CD8-positive, alpha-beta memory T cell (primary cell): ENCODE measurements at places on chromosomes 16 and 17.

GRCh38 chr17:67440277-67441051 lies 63.4 kb downstream of the PITPNC1 start:
- no peak for DNase-seq

DNA sequence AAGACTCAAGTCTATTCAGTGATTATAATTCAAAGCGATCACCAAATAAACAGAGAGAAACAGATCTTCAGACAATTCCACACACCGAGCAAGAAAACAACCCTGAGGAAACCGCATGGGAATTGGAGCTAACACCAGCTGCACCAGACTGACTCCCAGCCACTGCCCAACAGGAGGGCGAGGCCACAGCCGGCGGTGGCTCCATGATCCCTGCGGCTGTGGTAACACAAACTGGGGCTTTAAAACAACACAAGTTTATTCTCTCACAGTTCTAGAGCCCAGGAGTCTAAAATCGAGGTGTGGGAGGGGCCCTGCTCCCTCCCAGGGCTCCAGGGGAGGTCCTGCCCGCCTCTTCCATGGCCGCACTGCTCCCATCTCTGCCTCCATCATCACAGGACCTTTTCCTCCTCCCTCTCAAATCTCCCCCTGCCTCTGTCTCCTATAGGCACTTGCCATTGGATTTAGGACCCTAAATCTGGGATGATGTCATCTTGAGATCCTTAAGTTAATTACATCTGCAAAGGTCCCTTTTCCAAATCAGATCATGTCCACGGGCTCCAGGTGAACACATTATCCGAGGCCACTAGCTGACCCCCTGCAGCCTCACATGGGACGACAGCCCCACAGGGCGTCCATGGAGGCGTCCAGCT lies 9.7 kb upstream of the HEXD start:
- DNase-seq: no peak

GRCh38 chr17:2566056-2566455 lies 27.4 kb upstream of the PAFAH1B1 start:
- no peak for DNase-seq

GRCh38 chr16:3690470-3690928 lies 26.8 kb downstream of the TRAP1 start:
- DNase-seq: peak; percentile 70

DNA sequence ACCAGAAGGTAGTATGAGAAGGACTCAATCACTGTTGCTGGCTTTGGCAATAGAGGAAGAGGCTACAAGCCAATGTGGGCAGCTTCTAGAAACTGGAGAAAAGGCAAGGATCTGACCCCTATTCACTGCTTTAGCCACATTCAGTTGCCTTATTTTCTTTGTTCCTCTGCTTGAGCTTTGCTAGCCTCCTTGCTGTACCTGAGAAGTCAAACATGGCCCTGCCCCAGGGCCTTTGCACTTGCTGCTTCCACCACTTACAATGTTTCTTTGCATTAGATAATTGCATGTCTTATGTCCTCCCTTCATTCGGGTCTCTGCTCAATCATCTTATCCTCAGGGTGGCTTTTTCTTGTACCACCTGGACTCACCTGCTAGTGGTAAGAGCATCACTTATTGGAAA lies 15.8 kb downstream of the HS3ST4 start:
- DNase-seq: no peak

DNA sequence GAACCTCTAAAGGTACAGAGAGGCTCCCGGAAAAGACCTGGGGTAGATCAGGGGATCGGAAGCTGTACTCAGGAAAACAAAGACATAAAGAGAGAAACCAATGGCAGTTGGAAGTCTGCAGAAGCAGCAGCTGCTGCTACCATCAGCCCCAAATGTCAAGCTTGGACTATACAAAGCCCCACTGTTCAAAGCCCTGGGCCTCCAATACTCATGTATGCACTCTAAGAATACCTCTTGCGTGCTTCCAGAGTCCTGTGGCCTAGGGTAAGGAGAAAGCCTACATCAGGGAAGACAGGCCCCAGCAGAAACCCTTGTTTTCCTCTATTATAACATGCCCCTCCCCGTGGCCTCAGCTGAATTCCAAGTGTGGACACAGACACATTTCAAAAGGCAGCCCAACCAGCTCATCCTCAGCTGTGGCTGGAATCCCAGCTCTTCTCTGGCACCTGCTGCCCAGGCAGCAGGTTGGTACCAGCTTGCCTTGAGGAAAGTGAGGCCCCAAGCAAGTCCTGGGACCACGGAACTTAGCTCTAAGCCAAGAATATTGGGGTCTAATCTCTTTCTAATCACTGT lies 19.3 kb upstream of the MTMR4 start:
- DNase-seq: no peak

DNA sequence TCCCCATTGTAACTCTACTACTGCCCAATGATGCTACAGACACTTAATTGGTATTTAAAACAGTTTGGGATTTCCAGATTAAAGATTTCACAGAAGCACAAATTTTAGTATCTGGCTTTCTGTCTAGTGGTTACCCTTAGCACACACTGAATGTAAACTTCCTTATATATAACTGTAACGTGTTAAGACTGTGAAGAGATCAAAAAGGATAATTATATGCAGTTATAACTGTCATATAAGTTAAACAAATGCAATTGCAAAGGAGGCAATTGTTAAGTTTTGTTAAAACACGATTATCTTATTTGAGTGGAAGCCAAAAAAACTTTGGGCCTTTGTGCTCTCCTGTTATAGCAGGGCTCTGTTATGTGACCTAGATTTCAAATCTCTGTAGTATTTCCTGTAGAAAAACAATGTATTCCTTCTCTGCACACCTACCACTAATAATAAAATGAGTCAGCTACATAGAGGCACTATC lies 147.9 kb downstream of the STXBP4 start:
- DNase-seq: no peak

DNA sequence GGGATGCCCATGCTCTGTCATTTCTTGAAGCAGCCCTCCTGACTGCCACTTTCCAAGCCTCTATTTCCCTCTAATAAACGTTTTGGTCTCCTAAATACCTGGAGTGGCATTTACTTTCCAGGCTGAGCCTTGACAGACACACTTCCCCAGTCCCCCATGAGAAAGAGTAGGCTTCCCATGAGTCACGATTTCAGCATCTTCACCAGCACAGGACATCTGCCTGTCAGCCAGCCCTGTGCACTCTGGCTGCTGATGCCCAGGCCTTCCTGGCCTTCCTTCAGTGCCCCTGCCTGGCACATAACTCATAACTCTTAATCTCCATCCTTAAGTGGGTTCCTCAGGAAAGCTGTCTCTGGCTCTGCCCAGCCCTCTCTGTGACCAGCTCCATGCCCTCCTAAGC lies 30.8 kb upstream of the GAS7 start:
- no peak for DNase-seq

DNA sequence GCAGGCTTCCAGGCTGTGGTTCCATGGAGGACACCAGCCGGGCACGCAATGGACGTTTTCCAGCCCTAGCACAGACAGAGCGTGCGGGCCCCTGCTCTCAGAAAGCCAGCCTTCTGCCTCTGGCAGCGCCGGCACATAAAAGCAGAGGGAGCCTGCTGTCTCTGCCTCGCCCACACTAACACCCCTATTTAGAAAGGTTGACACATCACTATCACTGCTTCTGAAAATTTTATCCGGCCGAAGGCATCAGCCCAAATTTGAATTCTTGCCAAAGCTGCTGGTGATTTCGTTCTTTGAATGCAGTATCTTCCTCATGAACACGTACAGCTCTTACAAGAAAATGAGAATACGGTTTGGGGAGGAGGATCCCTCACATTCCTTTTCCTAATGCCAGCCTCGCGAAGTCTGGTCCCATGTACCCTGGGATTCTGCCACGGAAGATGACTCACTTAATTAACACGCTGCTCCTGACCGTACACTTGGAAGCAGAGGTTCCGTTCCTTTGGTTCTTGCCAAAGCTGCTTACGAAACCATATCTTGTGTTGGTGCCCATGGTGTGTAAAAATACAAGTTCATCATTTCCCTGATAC lies 1.3 kb upstream of the RAB11FIP3 start:
- no peak for DNase-seq

GRCh38 chr17:76515274-76515949 lies 14.2 kb upstream of the RHBDF2 start:
- peak; percentile 77 for DNase-seq

DNA sequence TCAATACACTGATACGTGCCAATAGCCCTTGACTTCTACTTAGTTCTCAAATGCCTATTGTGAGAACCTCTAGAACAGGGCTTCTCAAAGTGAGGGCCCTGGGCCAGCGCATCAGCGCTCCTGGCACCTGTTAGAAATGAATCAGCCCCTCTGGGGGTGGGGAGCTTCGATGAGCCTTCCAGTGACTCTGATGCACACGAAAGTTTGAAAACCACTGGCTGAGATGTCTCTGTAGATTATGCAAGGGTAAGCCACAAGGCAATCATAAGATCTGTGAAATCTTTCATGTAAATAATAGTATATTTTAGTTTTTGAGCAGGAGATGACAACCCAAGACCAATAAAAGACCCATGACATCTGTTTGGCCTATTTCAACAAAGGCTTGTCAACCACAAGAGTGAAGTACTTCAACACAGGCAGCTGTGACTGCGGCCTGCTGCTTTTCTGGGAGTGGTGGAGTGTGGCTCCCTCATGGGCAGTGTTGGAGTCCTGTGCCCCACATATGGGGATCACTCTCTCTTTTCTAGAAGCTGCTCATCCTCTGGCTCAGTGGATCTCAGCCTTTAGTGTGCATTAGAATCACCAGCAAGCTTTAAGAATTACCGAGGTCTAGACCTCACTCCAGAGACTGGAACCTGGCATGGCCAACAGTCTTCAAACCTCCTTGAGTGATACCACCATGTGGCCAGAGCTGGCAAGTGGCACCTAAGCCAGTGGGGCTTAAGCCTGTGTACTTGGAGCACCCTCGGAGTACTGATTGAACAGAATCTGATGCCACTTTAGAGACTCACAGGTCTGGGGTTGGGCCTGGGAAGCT lies 5.8 kb downstream of the MTHFSD start:
- DNase-seq: no peak

- DNase-seq: no peak
These were observed 151.5 kb downstream of the STX8 start for GRCh38 chr17:9424071-9424640.

GRCh38 chr16:12681653-12682052 lies 122.0 kb downstream of the CPPED1 start:
- DNase-seq: no peak

DNA sequence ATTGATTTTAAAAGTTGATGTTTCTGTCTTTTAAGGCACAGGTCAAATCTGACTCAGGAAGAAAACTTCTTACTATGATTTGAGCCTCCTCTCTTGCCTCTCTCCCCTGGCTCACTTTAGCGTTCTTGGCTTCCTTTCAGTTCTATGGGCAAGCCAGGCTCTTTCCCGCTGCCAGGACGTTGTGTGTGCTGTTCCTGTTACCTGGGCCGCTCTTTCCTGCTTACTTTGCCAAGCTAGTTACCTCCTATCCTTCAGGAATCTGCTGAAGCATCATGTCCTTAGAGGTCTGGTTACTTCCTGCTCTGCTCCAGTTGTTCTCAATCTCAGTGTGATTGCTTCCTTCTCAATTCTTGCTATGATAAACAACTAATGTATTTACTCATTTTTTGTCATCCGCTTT lies 1108.5 kb upstream of the EEF2KMT start:
- DNase-seq: no peak

DNA sequence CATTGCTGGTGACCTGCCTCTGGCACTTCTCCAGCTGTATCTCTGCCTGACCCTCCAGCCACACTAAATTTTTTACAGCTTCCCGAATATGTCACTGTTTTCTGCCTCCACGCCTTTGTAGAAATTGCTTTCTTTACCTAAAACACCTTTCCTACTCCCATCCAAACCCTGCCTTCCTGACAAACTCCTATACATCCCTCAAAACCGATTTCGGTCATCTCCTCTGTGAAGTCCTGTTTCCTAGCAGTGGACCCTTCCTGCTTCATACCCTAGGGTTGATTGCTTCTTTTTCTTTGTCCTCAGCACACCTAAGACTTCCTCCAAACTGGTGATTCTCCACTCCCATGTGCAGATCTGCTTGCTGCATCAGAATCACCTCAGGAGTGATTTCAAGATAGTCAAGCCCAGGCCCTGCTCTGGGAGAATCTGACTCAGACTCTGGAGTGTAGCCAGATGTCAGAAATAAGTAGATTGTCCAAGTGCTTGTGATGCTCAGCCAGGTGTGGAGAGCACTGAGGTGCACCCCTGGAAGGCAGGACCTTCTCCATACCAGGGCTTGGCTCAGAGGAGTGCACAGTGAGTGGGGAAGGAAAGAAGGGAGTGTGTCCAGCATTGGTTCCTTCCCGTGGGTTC lies 184.2 kb downstream of the COPRS start:
- DNase-seq: no peak

GRCh38 chr17:64653325-64653984 lies 8.7 kb downstream of the SMURF2 start:
- no peak for DNase-seq

- DNase-seq: no peak
These were observed 68.4 kb downstream of the VMP1 start for GRCh38 chr17:59775786-59776350.

DNA sequence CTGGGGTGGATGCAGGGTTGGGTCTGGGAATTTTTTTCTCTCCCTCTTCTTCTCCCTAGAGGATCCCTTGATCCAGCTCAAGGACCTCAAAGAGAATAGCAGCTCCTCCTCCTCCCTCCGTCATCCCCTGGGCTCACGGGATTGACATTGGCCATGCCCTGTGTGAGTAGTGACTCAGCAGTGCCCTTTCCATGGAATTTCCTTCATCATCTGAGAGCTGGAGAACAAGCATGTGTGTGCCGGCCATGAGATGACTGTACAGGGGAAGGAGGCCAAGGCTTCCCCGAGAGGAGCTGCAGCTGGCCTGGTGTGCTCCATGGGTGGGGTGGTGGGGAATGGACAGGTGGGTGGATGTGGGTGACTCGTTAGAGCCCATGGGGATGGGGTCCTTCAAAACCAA lies 8.9 kb upstream of the WSCD1 start:
- DNase-seq: no peak

DNA sequence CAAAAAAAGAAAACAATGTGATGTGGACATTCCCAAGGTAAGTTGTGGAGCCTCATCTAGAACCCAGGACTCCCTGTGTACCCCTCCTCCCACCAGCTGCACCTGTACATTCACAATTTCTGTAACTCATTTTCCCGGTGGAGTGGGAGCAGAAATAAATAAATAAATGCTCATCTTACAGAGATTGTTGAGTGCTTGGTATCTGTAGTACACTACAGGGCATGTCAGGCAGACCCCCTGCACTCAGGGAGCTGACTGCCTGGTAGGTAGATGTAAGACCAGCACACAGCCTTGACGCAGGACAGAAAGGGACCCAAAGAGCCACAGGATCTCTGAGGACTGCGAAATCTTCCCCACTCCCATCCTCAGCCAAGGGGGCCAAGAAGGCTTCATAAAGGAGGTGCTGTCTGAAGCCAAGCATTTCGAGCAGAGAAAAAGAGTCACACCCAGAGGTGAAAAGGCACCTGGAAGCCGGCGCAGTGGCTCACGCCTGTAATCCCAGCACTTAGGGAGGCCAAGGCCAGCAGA lies 6.5 kb downstream of the EIF1 start:
- DNase-seq: no peak

DNA sequence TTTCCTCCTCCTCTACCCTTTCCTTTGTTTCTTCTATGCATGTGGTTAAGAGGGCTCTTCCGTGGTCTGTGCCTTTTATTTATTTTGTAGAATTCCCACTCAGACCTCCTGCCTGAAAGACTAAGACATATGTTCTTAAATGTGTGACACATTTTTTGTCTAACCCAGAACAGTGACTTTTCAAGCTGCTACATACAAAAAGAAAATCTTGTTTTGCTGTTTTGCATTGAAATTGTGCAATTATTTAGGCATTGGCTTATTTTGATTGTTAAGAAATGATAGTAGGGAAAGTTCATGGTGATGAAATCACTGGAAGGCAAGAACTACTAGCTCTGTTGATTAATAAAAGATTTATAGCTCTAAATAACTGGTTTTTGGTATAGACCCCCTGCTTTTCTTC lies 76.8 kb downstream of the TUBD1 start:
- DNase-seq: no peak

- DNase-seq: no peak
These were observed 646 bp downstream of the RABEP1 start for GRCh38 chr17:5282642-5283217.
